ENCODE measurements at places on chromosomes 1 and 21.

DNA sequence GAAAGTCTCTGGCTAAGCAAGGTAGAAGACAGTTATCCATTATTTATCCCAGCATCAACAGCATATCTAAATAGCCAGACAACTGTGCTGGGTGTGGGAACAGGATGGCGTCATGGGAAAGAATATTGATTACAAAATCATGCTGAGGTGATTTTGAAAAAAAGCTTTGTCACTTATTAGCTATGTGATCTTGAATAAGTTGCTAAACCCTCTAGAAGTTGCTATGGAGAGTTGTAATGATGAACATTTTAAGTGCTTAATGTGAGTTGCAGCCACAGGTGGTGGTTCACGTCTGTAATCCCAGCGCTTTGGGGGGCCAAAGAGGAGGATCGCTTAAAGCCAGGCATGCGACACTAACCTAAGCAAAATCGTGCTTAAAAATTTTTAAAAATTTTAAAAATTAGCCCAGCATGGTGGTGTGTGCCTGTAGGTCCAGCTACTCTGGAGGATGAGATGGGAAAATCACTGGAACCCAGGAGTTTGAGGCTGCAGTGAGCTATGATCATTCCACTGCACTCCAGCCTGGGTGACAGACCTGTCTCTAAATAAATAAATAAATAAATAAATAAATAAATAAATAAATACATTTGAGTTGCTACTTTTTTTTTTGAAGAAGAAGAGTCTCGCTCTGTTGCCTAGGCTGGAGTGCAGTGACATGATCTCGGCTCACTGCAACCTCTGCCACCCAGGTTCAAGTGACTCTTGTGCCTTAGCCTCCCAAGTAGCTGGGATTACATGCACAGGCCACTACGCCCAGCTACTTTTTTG is 33.6 kb downstream of the WNT2B start:
- no peak for DNase-seq

DNA sequence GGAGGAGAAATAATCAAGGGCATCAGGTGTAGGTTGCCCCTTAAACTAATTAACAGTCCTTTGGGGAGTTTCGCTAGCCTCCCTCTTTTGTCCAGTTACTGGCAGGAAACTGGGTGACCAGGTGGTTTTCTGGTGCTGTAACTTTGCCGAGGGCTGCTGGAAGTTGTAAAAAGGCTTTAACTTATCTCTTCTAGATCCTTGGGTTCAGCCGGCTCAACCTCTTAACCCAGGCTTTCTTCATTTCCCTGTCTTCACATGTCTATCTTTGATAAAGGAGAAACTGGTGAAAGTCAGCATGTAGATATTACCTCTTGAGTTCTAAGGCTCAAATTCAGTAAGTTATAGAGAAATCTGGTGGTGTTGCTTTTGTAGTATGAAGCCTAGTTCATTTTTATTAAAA is 289.7 kb upstream of the NRIP1 start:
- peak; percentile 9 for DNase-seq

DNA sequence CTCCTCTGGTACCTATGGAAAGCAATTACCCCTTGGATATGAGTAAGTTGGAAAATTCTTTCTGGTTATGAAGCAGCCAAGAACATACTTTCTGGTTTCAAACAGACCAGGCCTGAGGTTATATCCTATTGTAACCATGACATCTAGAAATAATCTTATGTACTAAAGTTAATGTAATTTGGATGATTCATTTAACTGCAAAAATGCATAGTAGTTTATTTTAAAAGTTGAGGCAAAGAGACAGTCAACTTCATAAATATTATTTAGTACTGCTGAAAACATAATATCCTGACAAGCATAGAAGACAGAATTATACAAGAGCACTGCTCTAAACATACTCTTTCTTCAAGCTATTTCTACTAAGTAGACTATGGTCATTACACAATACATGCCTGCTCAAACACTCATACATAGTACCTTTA is 25.5 kb downstream of the ODF2L start:
- DNase-seq, result no peak

DNA sequence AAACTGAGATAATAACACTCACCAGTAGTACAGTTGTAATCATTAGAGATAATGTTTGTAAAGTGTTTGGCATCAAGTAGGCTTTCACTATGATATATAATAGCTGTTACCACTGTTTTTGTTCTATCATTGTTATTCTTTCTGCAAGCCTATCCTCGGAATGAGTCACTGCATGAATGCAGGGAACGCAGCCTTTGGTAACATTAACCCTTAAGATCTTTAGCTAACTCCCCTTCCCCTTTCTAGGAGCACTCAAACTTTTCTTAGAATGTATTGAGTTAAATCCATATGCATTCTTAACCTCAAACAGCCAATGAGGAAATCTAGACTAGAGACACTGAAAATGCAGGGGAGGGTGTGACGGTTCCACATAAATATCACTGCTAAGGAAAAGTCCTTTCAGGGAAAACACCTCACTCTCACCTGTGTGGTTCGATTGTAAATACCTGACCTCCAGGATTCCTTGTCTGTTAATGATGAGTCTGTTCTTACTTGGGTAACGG is 467.3 kb downstream of the SETD4 start:
- DNase-seq, result no peak

DNA sequence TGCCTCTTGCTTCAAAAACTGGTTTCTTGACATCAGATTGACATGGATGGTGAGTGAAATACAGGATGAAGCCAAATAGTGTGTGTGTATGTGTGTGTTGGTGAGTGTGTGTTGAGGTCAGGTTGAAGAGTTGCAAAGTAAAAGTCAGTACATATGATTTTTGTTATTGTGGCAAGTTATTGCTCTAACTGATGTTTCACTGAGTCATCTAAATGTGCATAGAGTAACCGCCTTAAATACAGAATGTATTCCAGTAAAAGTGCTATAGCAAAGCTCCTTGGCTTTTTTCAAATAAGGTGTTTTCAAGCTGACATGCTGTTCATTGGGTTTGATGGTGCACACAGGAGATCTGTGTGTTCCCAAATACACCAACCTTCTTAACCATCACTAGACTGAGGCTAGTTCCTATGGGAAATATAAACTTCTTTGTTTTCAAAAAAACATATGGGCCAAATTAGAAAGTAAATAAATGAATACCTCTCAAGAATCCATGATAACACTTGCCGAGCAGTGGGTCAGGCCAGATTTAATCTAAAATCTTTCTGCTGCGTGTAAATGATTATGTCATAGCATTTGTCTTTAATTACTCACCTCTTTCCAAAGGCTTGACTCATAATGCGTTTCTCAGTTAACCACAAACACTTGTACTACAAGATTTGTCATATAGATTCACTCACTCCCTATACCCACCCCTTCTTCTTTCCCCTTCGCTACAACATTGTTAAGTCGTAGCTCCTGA is 151.1 kb downstream of the LYPLAL1 start:
- no peak for DNase-seq

DNA sequence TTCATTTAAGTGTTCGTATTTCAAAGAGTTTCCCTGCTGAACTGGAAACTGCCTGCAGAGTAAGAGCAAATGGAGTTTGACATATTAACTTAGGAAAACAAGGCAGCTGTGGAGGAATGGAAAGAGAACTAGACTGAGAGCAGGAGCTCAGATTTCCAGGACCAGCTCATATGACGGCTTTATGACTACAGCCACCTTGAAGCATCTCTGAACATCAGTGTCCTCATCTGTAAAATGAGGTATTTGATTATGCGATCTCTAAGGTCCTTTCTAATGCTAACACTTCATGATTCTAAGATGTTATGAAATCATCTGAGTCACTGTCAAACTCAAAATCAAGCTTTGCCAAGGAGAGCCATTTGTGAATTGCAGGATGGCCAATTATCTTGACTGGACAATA is 112.3 kb downstream of the PRRX1 start:
- DNase-seq, result no peak

DNA sequence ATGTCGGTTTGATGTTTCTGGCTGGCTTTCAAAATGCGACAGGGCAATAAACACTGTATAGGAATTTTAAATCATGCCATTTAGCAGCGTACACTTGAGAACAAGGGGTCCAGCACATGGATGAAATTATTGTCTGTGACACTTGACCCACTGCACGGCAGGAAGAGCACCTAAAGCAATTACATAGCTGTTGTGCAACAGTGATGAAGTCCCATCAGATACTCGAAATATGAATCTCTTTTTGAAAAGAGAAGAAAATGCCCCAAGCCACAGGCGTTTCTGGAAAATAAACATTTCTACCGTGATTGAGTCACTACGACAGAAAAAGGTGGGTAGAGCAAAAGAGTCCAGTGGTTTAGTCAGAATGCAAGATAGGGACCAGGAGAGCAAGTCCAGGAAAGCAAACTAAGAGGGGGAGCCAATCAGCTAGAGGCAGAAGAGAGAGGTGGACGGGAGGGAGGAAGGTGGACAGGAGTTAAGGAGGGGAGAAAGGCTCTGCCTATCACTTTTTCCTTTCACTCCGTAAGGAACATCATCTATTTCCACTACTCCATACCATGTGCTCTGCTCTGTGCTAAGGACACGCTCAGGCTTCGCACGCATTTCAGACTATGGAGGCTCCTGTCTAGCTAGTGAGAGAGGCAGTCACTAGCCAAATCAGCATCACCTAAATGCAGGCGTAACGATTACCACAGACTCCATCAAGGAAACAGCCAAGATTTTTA is 6.4 kb downstream of the DSCAM start:
- DNase-seq, result no peak

- DNase-seq, result no peak
These were observed 80.0 kb downstream of the SLC25A24 start for GRCh38 chr1:108120163-108120562.

DNA sequence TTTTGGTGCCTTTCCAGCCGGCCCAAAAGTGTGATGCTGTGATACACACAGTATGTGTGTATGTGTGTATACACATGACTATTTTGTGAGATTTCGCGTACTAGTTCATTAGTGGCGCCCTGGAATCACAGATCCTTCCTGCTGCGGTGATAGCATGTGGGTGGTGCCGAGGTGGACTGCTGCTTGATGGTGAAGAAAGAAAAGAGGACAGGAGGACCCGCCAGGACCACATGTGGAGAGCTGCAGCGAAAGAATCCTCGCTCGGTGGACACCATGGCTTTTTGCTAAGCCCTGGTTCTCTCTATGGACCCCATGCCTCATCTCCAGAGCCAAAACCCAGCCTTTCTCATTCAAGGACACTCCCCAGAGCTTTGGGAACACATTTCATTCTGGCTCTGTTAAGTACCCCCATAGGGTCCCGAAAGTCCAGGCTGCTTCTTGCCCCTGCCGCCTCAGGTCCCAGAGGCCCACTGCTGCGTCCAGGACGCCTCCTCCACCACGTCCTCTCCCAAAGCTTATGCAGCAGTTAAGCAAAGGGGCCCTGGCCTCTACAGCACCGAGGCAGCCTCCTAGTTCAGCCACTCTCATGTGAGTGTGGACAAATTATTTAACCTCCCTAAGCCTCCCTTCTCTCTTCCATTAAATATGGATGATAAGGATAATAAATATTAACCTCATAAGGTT is 32.8 kb upstream of the COX20 start:
- no peak for DNase-seq

GRCh38 chr1:32924881-32925344 is 23.7 kb upstream of the TMEM54 start:
- DNase-seq, result peak; percentile 73

- DNase-seq, result no peak
These were observed 51.0 kb downstream of the KCNK2 start for GRCh38 chr1:215133532-215133931.

GRCh38 chr1:53365437-53366063 is 37.7 kb upstream of the LRP8 start:
- DNase-seq, result no peak

DNA sequence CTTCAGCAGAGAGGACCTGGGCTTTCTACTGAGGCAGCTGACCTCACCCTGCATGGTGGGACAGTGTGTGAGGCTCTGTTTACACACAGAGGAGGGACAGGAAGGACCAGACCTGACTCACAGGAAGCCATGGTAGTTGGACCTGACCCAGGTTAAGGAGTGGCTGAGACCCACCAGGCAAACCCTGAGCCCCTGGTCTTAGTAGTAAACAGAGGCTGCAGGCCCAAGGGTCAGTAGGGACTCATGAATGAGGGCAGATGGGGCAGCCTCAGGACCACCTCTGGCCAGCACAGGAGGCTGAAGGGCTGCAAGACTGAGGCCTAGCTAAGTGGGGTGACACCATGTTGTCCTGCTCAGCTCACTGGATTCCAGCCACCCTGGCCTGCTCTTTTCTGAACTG is 273.2 kb downstream of the GRIK3 start:
- no peak for DNase-seq

GRCh38 chr1:167137332-167137781 is 43.5 kb downstream of the STYXL2 start:
- DNase-seq, result no peak

DNA sequence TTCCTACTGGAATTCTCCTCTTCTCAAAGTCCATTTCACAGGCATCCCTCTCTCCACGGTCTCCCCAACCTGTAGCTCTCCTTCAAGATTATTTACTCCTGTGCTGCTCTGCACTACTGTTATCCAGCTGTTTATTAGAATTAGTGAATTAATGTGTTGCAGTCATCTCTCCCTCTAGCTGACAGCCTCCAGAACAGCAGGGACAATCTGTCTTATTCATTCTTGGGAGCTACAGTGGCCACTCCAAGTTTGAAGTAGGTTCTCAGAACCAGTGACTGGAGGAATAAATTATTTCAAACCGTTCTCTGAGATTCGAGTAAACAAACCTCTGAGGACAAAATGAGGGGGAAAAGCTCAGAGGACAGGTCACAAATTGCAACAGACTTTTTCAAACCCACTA is 330.9 kb downstream of the RRAGC start:
- no peak for DNase-seq

DNA sequence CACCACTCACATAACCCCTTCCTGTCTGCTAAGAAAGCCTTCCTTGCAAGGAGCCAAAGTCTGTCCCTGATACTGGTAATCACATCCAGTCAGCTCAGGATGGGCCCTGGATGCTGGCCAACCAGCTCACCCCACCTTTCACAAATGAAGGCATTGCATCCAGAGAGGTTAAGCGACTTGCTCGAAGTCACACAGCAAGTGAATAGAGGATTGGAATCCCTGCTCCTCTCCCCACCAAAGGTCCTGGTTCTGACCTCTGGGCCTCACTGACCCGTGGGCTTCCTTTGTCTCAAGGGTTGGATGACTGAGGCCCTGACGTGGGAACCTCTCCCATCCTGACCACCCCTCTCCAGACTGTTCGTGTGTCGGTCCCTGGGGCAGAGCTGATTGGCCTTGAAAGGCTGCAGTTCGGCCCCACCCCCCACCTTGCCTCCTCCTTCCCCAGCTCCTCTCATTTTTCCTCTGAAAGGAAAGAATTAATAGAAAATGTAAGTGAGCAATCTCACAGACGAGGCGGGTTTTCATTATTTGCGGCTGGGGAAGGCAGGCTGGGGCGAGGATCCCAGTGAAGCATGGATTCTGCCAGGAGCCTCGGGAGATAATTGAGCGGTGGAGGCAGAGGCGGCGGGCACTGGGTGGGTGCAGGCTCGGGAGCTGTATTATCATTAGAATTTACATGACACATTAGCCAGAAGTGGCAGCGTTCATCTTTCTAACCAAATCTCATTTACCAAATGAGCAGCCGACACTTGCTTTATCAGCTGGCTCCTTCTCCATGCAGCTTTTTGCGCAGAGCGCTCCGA is 101.5 kb upstream of the CSF3R start:
- no peak for DNase-seq

Measured in hepatocyte (in vitro differentiated cells).